Smooth muscle cell of trachea (primary cell): ENCODE measurements at places on chromosomes 5 and 9. TPM values are rescaled to one million over a fixed set of nuclear protein-coding genes. Genes with fewer than 3 reads are reported as not detected.

Gene ADAMTSL1
- total RNA-seq, result 93.5 and 148 TPM in 2 replicates

Gene LTC4S
- 1.3 TPM in 1 of 2 replicates, not detected in the other for total RNA-seq

Gene PCDH12
- total RNA-seq, result 0.15 and 0.17 TPM in 2 replicates

Gene NPDC1
- total RNA-seq, result 22.1 and 36.9 TPM in 2 replicates

Gene PCDHGA9
- total RNA-seq, result 7.4 and 8.0 TPM in 2 replicates

Gene PCDHGA1
- total RNA-seq, result 1.3 and 2.3 TPM in 2 replicates

Gene PTCH1
- total RNA-seq, result 4.8 and 7.1 TPM in 2 replicates

Gene TLX3
- total RNA-seq, result not detected in 2 replicates

Gene AK6
- total RNA-seq, result 20.7 and 30.8 TPM in 2 replicates

Gene LRRTM2
- total RNA-seq, result 2.2 and 2.6 TPM in 2 replicates

Gene PFN3
- not detected in 2 replicates for total RNA-seq

Gene ANKRD31
- total RNA-seq, result under 0.01 and 0.29 TPM in 2 replicates

Gene SAXO1
- total RNA-seq, result under 0.01 and 0.17 TPM in 2 replicates

Gene FOXD4L3
- total RNA-seq, result not detected in 2 replicates

Gene AUH
- total RNA-seq, result 41.8 and 43.6 TPM in 2 replicates

Gene ARRDC3
- 90.8 and 110 TPM in 2 replicates for total RNA-seq

Gene PALM2AKAP2
- total RNA-seq, result 4.4 and 5.1 TPM in 2 replicates

Gene LEAP2
- 0.15 and 0.50 TPM in 2 replicates for total RNA-seq

Gene FLT4
- total RNA-seq, result under 0.01 and 0.15 TPM in 2 replicates

Gene BHMT2
- total RNA-seq, result 6.4 and 11.1 TPM in 2 replicates

Gene FBXL7
- 7.3 and 8.3 TPM in 2 replicates for total RNA-seq

Gene EIF4E1B
- not detected in 2 replicates for total RNA-seq

Gene SRD5A1
- 14.8 and 49.6 TPM in 2 replicates for total RNA-seq

Gene SPATA31C1
- not detected in 2 replicates for total RNA-seq

Gene WDR38
- not detected in 2 replicates for total RNA-seq

Gene RNF180
- 0.83 and 2.0 TPM in 2 replicates for total RNA-seq

Gene AK8
- 0.17 and 1.6 TPM in 2 replicates for total RNA-seq

Gene SPATA9
- total RNA-seq, result 0.29 and 0.33 TPM in 2 replicates

Gene PCA3
- total RNA-seq, result not detected in 2 replicates

Gene PCDHA9
- total RNA-seq, result under 0.01 TPM in 2 replicates

Gene SLC25A2
- 0.50 and 1.0 TPM in 2 replicates for total RNA-seq

Gene FSD1L
- 5.0 and 10.3 TPM in 2 replicates for total RNA-seq

Gene KIF27
- total RNA-seq, result 2.3 and 3.8 TPM in 2 replicates

Gene TMEM215
- total RNA-seq, result not detected in 2 replicates

Gene PCDHGA2
- total RNA-seq, result 3.3 and 6.6 TPM in 2 replicates

Gene TLE4
- 11.9 and 13.1 TPM in 2 replicates for total RNA-seq

Gene CCNI2
- total RNA-seq, result not detected in 2 replicates

Gene IFNA21
- not detected in 2 replicates for total RNA-seq

Gene ARL14EPL
- total RNA-seq, result not detected in 2 replicates

Gene NUDT12
- 11.1 and 18.8 TPM in 2 replicates for total RNA-seq

Gene PPP1R2B
- under 0.01 and 0.15 TPM in 2 replicates for total RNA-seq

Gene PCDHGC3
- total RNA-seq, result 94.1 and 137 TPM in 2 replicates

Gene SLC34A3
- total RNA-seq, result under 0.01 TPM in 1 of 2 replicates, not detected in the other

Gene SPINK4
- total RNA-seq, result not detected in 2 replicates

Gene MARCHF3
- total RNA-seq, result 6.8 and 7.4 TPM in 2 replicates

Gene ZDHHC11B
- total RNA-seq, result 0.29 TPM in 1 of 2 replicates, not detected in the other

Gene SPAG8
- 0.99 and 1.5 TPM in 2 replicates for total RNA-seq

Gene GZMA
- not detected in 2 replicates for total RNA-seq

Gene PCYOX1L
- 5.2 and 7.4 TPM in 2 replicates for total RNA-seq

Gene PCDHB14
- total RNA-seq, result 0.15 and 1.2 TPM in 2 replicates

Gene SMIM33
- not detected in 2 replicates for total RNA-seq

Gene MEIKIN
- not detected in 2 replicates for total RNA-seq

Gene CARTPT
- not detected in 2 replicates for total RNA-seq

Gene PDE6A
- total RNA-seq, result not detected in 2 replicates

Gene ABLIM3
- 23.1 and 42.5 TPM in 2 replicates for total RNA-seq

Gene PCDHAC1
- under 0.01 TPM in 2 replicates for total RNA-seq

Gene IL9
- total RNA-seq, result not detected in 2 replicates

Gene SLC6A7
- total RNA-seq, result not detected in 2 replicates

Gene SH3RF2
- 1.0 and 1.2 TPM in 2 replicates for total RNA-seq

Gene N4BP3
- 1.7 and 2.2 TPM in 2 replicates for total RNA-seq
